Activated naive CD8-positive, alpha-beta T cell treated with anti-CD3 and anti-CD28 coated beads, Interleukin-2, amount 10 ng/mL, durations not matched to agents 7 days and 5 days (primary cell): ENCODE measurements at places on chromosomes 13 and 19. TPM values are rescaled to one million over a fixed set of nuclear protein-coding genes. Genes with fewer than 3 reads are reported as not detected.

KLK12 gene
- total RNA-seq = not detected

DZIP1 gene
- 0.17 TPM for total RNA-seq

C1QTNF9 gene
- not detected for total RNA-seq

TMEM59L gene
- total RNA-seq = not detected

DNA sequence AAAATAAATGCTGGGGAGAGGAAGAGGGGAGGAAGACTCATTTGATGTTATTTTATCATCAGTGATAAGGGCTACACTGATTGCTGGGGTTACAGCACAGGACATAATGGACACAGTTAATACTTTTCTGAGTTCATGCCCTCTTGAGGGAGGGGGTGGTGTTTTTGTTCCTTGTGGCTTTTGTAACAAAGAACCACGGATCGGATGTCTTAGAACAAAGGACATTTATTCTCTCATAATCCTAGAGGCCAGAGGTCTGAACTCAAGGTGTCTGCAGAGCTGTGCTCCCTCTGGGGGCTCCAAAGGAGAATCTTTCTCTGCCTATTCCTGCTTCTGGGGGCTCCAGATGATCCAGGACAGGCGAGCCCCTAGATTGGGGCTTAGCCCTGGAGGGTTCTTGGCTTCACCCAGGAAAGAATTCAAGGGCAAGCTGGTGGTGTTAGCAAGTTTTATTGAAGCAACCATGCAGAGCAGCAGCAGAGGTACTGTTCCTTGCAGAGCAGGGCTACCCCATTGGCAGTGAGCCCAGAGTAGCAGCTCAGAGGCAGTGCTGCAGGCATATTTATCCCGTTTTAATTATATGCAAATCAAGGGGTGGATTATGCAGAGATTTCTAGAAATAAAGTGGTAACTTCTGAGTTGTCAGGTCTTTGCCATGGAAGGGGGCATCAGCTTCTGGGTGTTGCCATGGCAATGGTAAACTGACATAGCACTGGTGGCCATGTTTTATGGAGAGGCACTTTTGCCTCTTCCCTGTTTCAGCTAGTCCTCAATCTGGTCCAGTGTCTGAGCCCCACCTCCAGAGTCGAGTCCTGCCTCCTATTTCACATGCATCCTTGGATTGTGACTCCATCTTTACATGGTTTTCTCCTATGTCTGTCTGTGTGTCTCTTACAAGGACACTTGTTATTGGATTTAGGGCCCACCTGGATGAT lies 18.0 kb downstream of the VAV1 start:
- DNase-seq = no peak
- H3K27ac ChIP-seq = no peak overlapping the region
- peaks cover 65% of the 10 kb centered on the region for H3K36me3 ChIP-seq
- H3K27me3 ChIP-seq = no peaks in the 10 kb centered on the region
- peaks cover 48% of the 10 kb centered on the region for H3K4me1 ChIP-seq

GRCh38 chr13:111506125-111506524 lies 185.7 kb downstream of the TEX29 start:
- no peaks in the 10 kb centered on the region for H3K36me3 ChIP-seq
- no peak overlapping the region for H3K27ac ChIP-seq

- peaks cover 7% of the 10 kb centered on the region for H3K27me3 ChIP-seq
- no peak for DNase-seq
- no peaks in the 10 kb centered on the region for H3K36me3 ChIP-seq
- H3K4me1 ChIP-seq = peaks cover 8% of the 10 kb centered on the region
- H3K27ac ChIP-seq = no peak overlapping the region
- no peak overlapping the region for H3K4me3 ChIP-seq
These were observed 15.9 kb downstream of the KANK2 start for GRCh38 chr19:11181488-11181887.
